Immature natural killer cell (primary cell): ENCODE measurements at places on chromosomes 12 and 14. TPM values are rescaled to one million over a fixed set of nuclear protein-coding genes. Genes with fewer than 3 reads are reported as not detected.

DNA sequence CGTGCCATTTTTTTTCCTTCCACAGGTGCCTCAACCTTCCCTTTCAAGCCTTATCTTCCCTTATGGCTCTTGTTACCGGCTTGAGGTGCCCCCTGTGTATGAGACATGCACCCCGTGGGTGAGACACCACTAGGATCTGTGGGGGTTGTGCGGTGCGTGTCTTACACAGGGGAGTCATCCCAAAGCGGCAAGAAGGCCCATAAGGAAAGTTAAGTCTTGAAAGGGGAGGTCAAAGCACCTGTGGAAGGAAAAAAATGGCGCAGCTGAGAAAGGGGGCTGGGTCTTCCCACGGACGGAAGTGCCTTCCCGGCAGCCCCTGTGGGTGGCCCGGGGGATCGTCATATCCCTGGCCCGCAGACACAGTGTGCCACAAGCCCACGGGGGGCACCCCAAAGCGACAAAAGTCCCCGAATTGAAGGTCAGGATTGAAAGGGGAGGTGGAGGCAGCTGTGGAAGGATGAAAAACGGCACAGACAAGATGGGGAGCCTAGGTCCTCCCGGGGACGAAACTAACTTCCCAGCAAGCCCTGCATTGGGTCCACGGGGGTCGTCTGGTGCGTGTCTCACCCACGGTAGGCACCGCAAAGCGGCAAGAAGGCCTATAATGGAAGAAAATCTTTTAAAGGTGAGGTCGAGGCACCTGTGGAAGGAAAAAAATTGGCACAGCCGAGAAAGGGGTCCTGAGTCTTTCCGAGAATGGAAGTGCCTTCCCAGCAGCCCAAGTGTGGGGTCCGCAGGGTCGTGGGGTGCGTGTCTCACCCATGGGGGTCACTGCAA, 273.3 kb downstream of the ALG10 start:
- no peaks in the 10 kb centered on the region for H3K4me1 ChIP-seq
- no peaks in the 10 kb centered on the region for H3K36me3 ChIP-seq
- H3K27me3 ChIP-seq, result peaks cover 1% of the 10 kb centered on the region
- no peak overlapping the region for H3K27ac ChIP-seq

- no peaks in the 10 kb centered on the region for H3K4me1 ChIP-seq
- no peaks in the 10 kb centered on the region for H3K36me3 ChIP-seq
- no peak overlapping the region for H3K4me3 ChIP-seq
- peaks cover 17% of the 10 kb centered on the region for H3K27me3 ChIP-seq
- H3K27ac ChIP-seq, result no peak overlapping the region
Observed at GRCh38 chr12:52250048-52250990, 17.3 kb downstream of the KRT7 start.

SDR9C7 gene
- not detected for polyA plus RNA-seq

GRCh38 chr12:6301721-6302120, 8.8 kb upstream of the PLEKHG6 start:
- no peaks in the 10 kb centered on the region for H3K4me1 ChIP-seq
- H3K36me3 ChIP-seq, result peaks cover 3% of the 10 kb centered on the region
- peaks cover 7% of the 10 kb centered on the region for H3K27me3 ChIP-seq
- no peak for DNase-seq
- H3K27ac ChIP-seq, result no peak overlapping the region

DNA sequence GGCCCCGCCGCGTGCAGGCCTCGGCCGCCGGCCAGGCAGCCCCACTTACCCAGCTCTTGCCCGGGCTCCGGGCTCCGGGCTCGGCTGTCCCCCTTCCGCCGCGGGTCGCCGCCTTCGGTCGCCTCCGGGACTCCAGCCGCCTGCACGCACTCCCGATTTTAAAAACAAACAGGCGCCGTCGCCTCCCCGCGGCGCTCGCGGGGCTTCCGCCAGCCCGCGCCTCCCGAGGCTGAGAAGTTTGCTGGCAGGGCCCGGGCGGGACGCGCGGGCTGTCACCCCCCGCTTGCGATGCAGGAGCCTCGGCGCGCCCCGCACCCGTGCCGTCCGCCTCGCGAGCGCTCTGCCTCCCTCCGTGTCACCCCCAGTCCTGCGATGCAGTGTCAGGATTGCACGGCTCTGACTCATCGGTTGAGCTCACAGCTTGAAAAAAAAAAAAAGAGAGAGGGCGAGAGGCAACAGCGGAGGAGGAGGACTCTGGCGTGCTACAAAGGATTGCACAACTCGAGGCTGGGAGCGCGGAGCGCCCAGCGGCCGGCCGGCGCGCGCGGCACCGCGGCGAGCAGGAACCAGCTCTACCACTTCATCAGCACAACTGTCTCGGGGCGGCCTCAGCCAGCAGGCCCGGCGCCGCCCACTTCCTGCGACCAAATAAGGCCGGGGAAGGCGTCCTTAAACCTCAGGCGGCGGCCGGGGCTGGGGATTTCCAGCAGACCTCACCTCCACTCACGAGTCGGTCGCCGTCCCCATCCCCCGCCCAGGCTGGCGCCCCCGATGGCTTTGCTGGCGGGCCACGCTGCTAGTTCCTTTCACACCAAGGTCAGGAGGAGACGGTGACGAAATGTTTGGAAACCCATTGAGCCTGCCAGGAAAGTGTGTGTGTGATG, 45.8 kb upstream of the PNMA1 start:
- peak overlapping the region; percentile 100 for H3K27ac ChIP-seq
- H3K4me1 ChIP-seq, result peaks cover 79% of the 10 kb centered on the region
- no peaks in the 10 kb centered on the region for H3K36me3 ChIP-seq
- DNase-seq, result peak; percentile 99

GRCh38 chr12:60345442-60345841, 749.6 kb downstream of the SLC16A7 start:
- H3K36me3 ChIP-seq, result no peaks in the 10 kb centered on the region
- no peaks in the 10 kb centered on the region for H3K4me1 ChIP-seq

DNA sequence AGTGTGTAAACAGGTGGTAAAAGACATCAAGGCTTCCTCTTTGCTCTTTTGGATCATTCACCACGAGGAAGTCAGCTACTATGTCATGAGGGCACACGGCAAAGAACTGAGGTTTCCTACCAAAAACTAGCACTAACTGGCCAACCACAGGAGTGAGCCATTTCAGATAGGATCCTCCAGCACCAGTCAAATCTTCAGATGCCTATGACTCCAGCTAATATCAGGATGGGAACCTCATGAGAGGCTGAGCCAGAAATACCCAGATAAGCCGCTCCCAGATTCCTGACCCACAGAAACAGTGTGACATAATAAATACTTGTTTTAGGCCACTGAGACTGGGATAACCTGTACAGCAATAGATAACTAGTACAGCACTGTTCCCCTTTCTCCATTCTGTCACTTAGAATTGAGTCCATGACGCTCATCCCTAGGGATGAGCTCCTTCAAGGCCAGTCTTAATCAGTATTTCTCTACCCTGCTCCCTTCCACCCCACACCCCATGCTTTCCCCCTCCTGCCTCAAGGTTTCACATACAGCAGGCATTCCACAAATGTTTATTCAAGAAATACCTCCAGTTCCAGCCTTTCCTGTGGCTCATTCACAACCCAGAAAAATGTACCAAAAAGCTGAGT, 68.4 kb downstream of the PPM1H start:
- H3K27ac ChIP-seq, result no peak overlapping the region
- no peak overlapping the region for H3K4me3 ChIP-seq
- H3K4me1 ChIP-seq, result no peaks in the 10 kb centered on the region
- no peaks in the 10 kb centered on the region for H3K36me3 ChIP-seq
- H3K27me3 ChIP-seq, result peaks cover 4% of the 10 kb centered on the region

- peaks cover 3% of the 10 kb centered on the region for H3K36me3 ChIP-seq
- H3K27ac ChIP-seq, result no peak overlapping the region
- DNase-seq, result no peak
- H3K4me1 ChIP-seq, result no peaks in the 10 kb centered on the region
Observed at GRCh38 chr12:19299765-19300164, 139.5 kb upstream of the AEBP2 start.

- no peak overlapping the region for H3K4me3 ChIP-seq
- DNase-seq, result peak; percentile 22
- no peaks in the 10 kb centered on the region for H3K36me3 ChIP-seq
- H3K4me1 ChIP-seq, result no peaks in the 10 kb centered on the region
Observed at GRCh38 chr14:77151918-77152588, 10.5 kb upstream of the ZDHHC22 start.

TAS2R42 gene
- not detected for polyA plus RNA-seq

ADGRD1 gene
- polyA plus RNA-seq, result not detected

DNA sequence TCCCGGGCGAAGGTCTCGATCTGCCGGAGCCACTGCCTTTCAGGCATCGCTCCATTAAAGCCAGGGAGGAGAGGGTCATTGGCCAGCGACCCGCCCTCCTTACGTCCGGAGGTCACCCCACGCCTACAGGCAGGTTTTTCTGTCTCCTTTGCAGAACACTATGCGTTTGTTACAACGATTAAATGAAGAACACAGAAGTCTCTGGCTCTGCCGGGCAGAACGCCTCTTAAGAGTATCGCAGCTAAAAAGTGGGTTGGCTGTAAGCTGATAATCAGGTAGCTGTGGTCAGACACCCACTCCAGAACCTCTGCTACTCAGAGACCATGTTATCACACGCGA, 15.0 kb downstream of the OTX2 start:
- H3K4me1 ChIP-seq, result peaks cover 3% of the 10 kb centered on the region
- H3K36me3 ChIP-seq, result no peaks in the 10 kb centered on the region
- H3K27me3 ChIP-seq, result peaks cover 27% of the 10 kb centered on the region
- no peak overlapping the region for H3K4me3 ChIP-seq
- no peak for DNase-seq

- peaks cover 5% of the 10 kb centered on the region for H3K27me3 ChIP-seq
- peak overlapping the region; percentile 55 for H3K4me3 ChIP-seq
- DNase-seq, result no peak
- H3K4me1 ChIP-seq, result peaks cover 6% of the 10 kb centered on the region
- no peaks in the 10 kb centered on the region for H3K36me3 ChIP-seq
- H3K27ac ChIP-seq, result no peak overlapping the region
Observed at GRCh38 chr14:74956280-74957072, 1.1 kb upstream of the PGF start.

- no peak for DNase-seq
- peaks cover 9% of the 10 kb centered on the region for H3K27me3 ChIP-seq
Observed at GRCh38 chr14:25178255-25178654, 128.3 kb upstream of the STXBP6 start.

BDKRB1 gene
- not detected for polyA plus RNA-seq

DNA sequence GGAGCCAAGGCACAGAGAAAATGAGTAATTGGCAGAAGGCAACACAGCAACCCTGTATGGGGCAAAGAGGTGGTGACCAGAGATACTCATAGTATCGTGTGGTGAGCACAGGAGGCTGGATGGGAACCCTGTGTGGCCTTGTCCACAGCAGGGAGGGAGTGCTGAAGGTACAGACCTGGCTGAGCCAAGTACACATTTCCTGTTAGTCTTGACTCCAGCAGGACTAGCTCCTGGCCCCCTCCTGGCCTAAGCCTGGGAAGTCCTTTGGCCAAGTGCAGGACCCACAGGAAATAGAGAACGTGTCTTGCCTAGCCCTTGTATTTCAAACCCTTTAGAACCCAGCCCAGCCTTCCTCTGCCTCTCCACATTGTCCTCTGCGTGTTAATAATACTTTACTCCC, 289.8 kb upstream of the PWP1 start:
- no peaks in the 10 kb centered on the region for H3K36me3 ChIP-seq
- H3K4me3 ChIP-seq, result no peak overlapping the region
- peaks cover 4% of the 10 kb centered on the region for H3K4me1 ChIP-seq
- peaks cover 2% of the 10 kb centered on the region for H3K27me3 ChIP-seq
- no peak for DNase-seq

SERPINA10 gene
- not detected for polyA plus RNA-seq

- peaks cover 3% of the 10 kb centered on the region for H3K27me3 ChIP-seq
- no peak for DNase-seq
- no peak overlapping the region for H3K27ac ChIP-seq
- no peaks in the 10 kb centered on the region for H3K36me3 ChIP-seq
Observed at GRCh38 chr12:13777374-13777773, 204.0 kb downstream of the GRIN2B start.

DNA sequence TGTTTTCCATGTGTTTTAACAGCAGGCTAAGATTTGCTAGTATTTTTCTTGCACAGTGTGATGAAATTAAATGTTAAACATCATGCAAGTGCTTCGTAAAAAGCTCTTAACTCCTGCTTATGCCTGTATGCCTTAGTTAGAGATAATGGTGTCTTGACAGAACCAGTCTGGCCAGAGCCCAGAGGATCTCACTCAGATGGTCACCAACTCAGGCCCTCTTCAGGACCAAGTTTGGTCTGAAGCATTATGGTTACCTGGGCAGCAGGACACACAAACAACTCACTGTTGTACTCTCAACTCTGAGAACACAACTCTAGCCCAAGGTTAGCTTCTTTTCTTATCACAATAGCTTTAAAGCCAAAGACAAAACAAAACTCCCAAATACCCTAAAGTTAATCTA, 115.4 kb downstream of the KIF21A start:
- H3K4me3 ChIP-seq, result no peak overlapping the region
- H3K36me3 ChIP-seq, result peaks cover 5% of the 10 kb centered on the region
- H3K27me3 ChIP-seq, result no peaks in the 10 kb centered on the region
- H3K4me1 ChIP-seq, result peaks cover 28% of the 10 kb centered on the region

- no peak overlapping the region for H3K27ac ChIP-seq
- H3K4me1 ChIP-seq, result no peaks in the 10 kb centered on the region
- H3K4me3 ChIP-seq, result no peak overlapping the region
- DNase-seq, result no peak
- peaks cover 6% of the 10 kb centered on the region for H3K27me3 ChIP-seq
- H3K36me3 ChIP-seq, result peaks cover 6% of the 10 kb centered on the region
Observed at GRCh38 chr12:122141911-122142725, 31.9 kb downstream of the IL31 start.

GRCh38 chr12:132020292-132020691, 70.5 kb downstream of the EP400 start:
- H3K4me3 ChIP-seq, result no peak overlapping the region
- DNase-seq, result no peak
- H3K27ac ChIP-seq, result no peak overlapping the region
- no peaks in the 10 kb centered on the region for H3K27me3 ChIP-seq
- H3K36me3 ChIP-seq, result peaks cover 44% of the 10 kb centered on the region
- no peaks in the 10 kb centered on the region for H3K4me1 ChIP-seq

DNA sequence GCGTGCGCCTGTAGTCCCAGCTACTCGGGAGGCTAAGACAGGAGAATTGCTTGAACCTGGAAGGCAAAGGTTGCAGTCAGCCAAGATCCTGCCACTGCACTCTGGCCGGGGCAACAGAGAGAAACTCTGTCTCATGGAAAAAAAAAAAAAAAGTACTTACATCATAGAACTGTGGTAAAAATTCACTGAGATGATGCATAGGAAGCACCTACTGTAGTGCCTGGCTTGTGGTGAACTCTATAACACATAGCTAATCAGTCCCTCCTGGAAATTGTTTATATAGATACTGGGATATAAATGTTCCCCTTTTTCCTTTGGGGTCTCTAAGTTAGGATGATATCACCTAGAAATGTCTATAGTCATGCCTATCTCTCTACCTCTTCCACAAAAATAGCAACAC, 89.7 kb upstream of the CPM start:
- H3K27ac ChIP-seq, result no peak overlapping the region
- H3K27me3 ChIP-seq, result no peaks in the 10 kb centered on the region
- H3K4me1 ChIP-seq, result no peaks in the 10 kb centered on the region
- no peaks in the 10 kb centered on the region for H3K36me3 ChIP-seq
- no peak for DNase-seq

PTHLH gene
- not detected for polyA plus RNA-seq

DNA sequence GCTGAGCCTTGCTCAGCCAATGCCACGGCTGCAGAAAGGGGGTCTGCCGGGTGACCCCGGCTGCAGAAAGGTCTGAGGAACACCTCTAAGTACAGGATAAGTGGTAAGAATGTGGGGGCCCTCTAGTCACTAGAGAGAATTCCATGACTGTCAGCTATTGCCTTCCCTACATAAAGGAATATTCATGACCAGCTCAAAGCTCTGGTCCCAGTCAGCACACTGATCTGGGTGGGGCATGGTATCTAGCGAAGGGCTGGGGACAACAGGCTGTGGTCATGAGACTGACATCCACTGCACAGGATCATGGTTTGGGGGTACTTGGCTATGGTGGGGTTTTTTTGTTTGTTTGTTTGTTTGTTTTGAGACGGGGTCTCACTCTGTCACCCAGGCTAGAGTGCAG, 42.1 kb downstream of the DCAF4 start:
- no peaks in the 10 kb centered on the region for H3K27me3 ChIP-seq
- H3K36me3 ChIP-seq, result peaks cover 12% of the 10 kb centered on the region
- H3K27ac ChIP-seq, result no peak overlapping the region
- DNase-seq, result no peak
- H3K4me1 ChIP-seq, result no peaks in the 10 kb centered on the region
- no peak overlapping the region for H3K4me3 ChIP-seq

GATC gene
- polyA plus RNA-seq, result 23.3 TPM
